Fibroblast of lung (primary cell): ENCODE measurements at places on chromosomes 6 and 20. TPM values are rescaled to one million over a fixed set of nuclear protein-coding genes. Genes with fewer than 3 reads are reported as not detected.

Gene GSTA1
- total RNA-seq: under 0.01 TPM in 1 of 2 replicates, not detected in the other

Gene MLN
- not detected in 2 replicates for total RNA-seq

Gene BLCAP
- 19.3 and 31.0 TPM in 2 replicates for total RNA-seq

Gene SCUBE3
- total RNA-seq: under 0.01 TPM in 2 replicates

Gene MATN4
- total RNA-seq: under 0.01 TPM in 2 replicates
